Natural killer cell (primary cell): ENCODE measurements at places on chromosomes 2 and 18. TPM values are rescaled to one million over a fixed set of nuclear protein-coding genes. Genes with fewer than 3 reads are reported as not detected.
A peak's percentile ranks its signal among the peaks of the same experiment; 100 is the strongest.

DNA sequence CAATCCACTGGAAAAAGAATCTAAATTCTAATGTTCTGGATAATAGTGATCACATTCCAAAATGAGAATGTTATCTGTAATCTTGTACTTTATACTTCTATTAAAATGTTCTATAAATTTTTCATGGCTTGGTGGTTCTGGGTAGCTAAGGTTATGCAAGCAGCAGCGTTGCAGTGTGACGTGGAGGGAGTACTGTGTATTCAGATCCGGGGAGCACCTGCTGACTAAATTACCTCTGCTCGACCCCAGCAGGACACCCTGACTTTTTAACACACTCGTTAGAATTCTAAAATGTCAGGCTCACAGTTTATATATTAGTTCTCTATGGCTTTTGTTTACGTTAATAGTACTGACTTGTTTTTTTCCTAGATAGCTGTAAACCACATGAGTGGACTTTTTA, 13.0 kb downstream of the ATIC start:
- no peak for DNase-seq

- DNase-seq = peak; percentile 5
Measured at GRCh38 chr2:152573168-152573567, 144.1 kb downstream of the PRPF40A start.

IL36RN gene
- total RNA-seq = not detected

CFAP221 gene
- total RNA-seq = not detected

DNA sequence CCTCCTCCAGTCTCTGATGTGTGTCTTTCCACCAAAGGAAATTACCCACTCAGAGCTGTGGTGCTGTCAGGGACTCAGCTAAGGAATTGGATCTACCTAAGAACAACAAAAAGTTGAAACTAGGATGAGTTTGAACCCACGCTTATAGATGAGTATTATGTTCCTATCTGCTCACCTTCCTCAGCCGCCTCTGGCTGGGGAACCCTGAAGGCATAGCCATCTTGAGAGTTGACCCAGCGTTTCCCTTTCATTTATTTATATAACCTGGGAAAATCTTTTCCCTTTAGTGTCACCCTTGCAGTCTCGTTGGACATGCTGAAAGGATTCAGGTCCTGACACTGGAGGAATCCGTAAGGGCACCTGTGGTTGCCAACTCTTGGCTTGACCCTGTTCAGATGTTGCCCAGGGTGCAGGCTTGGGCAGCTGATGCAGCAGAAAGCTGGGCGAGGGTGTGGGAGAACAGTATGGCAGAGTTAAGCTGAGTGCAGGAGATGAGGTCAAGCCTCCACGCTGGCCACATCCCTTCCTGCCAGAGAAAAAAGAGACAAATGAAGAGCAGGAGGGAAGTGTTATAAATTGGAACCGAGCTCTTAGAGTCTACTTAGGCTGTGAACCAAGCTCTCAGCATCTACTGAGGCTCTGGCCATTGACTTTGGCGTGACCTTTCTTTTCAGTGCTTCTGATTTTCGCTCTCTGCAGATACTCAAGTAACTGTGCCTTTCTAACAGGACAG, 1.9 kb downstream of the CDH20 start:
- DNase-seq = no peak
